Activated CD4-positive, alpha-beta T cell treated with anti-CD3 and anti-CD28 coated beads, Interleukin-2, Interleukin-6, amounts not matched to agents 100 ng/mL and 50 ng/mL, durations not matched to agents 16 hours and 8 hours (primary cell): ENCODE measurements at places on chromosomes 1 and 21.

- DNase-seq, result no peak
Observed at GRCh38 chr1:37676281-37677142, 15.8 kb upstream of the CDCA8 start.

DNA sequence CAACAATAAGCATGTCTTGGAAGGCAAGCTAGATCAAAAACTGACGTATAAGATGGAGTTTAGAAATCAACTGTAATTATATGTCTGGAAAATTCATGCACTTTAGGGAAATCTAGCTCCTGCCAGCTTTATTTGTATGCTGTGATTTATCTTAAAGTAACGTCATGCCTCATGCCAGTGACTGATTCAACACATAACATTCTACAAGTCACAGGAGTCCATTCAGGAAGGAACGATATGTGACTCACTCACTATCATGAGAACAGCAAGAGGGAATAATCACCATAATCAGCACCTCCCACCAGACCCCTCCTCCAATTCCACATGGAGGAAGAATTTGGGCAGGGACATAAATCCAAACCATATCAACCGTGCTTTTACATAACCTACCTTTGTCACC, 682.4 kb upstream of the ADAMTS5 start:
- no peak for DNase-seq

DNA sequence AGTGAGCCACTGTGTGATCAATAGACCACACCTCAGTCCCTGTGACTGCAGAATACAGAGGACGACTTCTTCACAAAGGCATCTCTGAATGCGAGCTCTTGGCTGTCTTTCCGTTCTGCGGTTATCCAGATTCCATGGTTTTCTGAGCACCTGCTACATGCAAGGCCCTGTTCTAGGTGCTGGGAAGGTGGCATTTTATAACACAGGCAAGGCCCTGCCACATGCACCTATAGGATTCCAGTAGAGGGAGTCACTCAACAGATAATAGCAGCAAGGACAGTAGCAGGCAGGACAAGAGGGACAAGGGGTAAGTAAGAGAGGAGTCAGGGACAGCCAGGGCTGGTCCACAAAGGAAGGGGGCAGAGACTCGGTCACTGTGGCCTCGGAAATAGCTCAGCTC, 9.0 kb downstream of the URB1 start:
- no peak for DNase-seq

DNA sequence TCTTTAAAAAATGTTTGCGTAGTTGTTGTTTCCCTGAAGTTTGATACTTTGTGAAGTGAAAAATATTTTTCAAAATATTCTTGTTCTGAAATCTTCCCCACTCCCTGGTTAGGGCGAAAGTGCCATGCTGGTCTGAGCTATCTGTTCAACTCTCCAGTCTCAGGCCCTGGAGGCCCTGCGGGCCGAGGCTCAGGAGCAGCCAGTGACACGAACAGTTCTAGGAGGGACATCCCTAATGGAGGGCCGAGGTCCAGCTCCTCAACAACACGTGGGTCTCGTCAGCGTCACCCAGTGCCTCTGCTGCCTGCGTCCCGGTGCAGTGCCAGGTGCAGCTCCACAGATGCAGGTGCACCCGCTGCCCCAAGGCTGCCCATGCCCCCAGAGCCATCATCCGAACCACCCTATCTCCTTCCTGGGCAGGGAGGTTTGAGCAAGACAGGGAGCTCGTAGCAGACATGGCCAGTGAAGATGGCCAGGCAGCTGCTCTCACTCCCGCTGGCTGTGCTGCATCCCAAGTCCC, 69.7 kb upstream of the COL6A1 start:
- no peak for DNase-seq

DNA sequence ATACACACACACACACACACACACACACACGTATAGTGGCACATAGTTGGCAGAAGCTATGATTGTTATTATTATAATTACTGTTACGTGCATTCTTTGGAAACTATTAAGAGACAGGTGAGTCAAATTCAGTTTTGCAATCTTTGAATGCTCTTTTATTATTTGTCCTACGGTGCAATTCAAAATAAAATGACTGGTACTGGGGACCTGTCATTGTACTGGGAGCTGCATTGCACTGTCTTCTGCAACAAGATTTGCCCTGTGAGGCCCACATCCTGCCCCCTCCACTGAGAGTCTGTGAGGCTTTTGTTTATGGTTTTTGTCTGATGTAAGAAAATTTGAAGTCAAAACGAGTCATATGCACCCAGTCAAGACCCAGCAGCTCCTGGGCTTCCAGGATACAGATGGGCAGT, 1.9 kb downstream of the LY9 start:
- peak; percentile 82 for DNase-seq
